CD4-positive, alpha-beta T cell treated with Interleukin-2 at 100 ng/mL for 4 hours (primary cell): ENCODE measurements at places on chromosomes 4 and X.

- DNase-seq: no peak
These were observed 98.8 kb downstream of the SOWAHB start for GRCh38 chr4:76799140-76799539.

- DNase-seq: no peak
These were observed 65.3 kb upstream of the IBSP start for GRCh38 chr4:87734084-87734483.

- no peak for DNase-seq
These were observed 120.2 kb upstream of the ENPP6 start for GRCh38 chr4:184337907-184338306.

DNA sequence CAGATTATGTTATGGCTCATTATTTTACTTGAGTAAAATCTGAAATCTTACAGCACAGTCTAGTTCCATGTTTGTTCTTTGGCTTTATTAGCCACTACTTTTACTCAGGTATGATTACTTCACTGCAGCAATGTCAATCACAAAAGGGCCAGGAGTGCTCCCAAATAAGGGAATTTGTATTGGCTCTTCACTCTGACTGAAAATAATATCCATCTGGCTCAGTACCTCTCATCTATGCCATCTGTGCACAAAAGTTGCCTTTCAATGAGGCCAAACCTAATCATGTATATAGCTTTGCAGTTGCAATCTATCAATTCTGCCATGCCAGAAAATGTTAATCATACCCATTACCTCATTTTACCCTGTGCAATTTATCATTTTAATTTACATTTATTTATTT is 161.1 kb downstream of the TECRL start:
- no peak for DNase-seq

DNA sequence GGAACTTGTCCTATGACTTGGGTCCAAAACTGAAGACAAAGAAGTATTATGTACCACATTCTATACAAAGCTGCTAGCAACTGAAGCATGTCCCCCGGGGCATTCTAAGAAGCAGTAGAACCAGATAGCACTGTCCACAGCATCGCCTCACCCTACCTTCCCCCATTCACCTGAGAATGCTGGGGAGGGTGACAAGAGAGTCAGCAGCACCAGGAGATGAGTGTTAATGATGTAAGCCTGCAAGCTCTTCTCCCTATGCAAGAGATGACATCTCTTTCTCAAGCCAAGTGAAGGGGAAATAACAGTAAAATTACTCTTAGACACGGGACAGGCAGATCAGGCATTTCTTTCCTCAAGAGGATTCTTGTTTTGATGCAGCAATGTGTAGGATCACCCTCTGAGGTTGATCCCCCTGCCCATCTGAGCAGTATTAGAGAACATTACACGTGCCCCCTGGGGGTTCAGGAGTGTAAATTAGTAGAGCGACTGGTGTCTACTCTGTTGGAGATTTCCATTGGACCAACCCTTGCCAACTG is 13.9 kb upstream of the TLR1 start:
- no peak for DNase-seq

DNA sequence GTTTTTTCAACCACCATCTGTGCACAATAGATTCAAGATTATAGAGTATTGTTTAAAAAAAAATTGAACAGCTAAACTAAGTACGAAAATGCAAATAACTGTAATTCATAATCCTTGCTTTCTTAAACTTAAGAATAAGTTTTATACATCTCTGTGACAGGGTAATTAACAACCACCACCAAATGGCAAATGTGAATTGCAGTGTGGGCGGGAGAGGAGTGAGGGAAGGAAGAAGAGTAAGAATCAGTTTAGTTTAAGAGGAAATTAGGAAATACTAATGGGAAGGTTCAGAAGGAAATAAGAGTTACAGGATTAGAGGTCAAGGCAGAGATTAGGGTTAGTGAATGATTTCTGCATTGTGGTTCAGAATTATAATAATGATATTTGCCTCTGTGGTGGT is 430.9 kb downstream of the SPRY1 start:
- no peak for DNase-seq

GRCh38 chrX:134782796-134783195 is 124.5 kb upstream of the PLAC1 start:
- DNase-seq: no peak

DNA sequence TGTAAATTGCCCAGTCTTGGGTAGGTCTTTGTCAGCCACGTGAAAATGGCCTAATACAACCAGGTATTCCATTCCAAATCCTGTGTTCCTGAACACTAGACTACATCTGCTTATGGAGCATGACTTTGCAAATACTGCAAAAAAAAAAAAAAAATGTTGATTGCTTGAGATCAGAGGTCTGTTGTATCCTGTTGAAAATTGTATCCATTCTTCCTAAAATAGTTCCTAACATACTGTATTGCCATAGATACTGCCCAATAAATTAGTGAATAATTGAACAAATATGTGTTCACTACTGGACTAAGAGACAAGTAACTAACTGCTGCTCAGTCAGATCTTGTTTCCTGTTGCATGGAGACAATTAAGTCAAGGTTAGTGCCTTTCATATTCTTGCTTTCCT is 164.3 kb upstream of the PABPC4L start:
- no peak for DNase-seq

GRCh38 chr4:133969202-133969848 is 232.3 kb downstream of the PABPC4L start:
- DNase-seq: no peak

- DNase-seq: no peak
These were observed at the start of gene LRCH2 for GRCh38 chrX:115233497-115234455. LRCH2 (minus strand) TSS chrX:115234096; CDS start chrX:115234041, 55 bp downstream.

- DNase-seq: no peak
These were observed 27.8 kb upstream of the LDB2 start for GRCh38 chr4:16926214-16926613.

- DNase-seq: no peak
These were observed 921.8 kb upstream of the PCDH10 start for GRCh38 chr4:132227151-132227856.

- no peak for DNase-seq
These were observed 26.7 kb upstream of the ING2 start for GRCh38 chr4:183478123-183478522.

GRCh38 chr4:85968945-85969819 is 390.7 kb downstream of the MAPK10 start:
- DNase-seq: no peak

- no peak for DNase-seq
These were observed 383.1 kb upstream of the LCORL start for GRCh38 chr4:18404642-18405041.

- no peak for DNase-seq
These were observed 344 bp downstream of the TMPRSS11D start for GRCh38 chr4:67883458-67883857.

- no peak for DNase-seq
These were observed 183.1 kb upstream of the S100G start for GRCh38 chrX:16466640-16467432.

DNA sequence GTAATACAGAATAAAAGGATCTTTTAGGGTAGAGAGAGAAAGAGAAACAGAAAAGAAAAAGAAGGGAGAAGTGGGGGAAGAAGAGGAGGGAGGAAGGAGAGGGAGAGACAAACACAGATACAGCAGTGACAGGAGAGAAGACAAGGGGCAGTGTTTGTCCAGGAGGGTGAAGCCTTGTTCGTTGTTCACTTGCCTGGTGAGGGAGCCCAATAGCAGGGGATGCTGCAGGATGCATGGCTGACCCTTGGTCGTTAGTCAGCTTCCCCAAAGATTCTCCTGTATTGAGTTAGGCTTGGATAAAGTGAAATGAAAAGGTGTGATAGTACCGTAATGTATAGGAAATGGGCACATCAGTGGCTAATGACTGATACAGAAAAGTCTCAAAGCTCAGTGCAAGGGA is 403.7 kb downstream of the IL15 start:
- DNase-seq: no peak

- DNase-seq: no peak
These were observed 47.4 kb downstream of the SMIM14 start for GRCh38 chr4:39591290-39591689.
